Activated naive CD8-positive, alpha-beta T cell treated with anti-CD3 and anti-CD28 coated beads, Interleukin-2, amount 10 ng/mL, durations not matched to agents 7 days and 5 days (primary cell): ENCODE measurements at places on chromosomes 11 and 22. TPM values are rescaled to one million over a fixed set of nuclear protein-coding genes. Genes with fewer than 3 reads are reported as not detected.

The ATP5MG gene
- total RNA-seq = 202 TPM

The IGSF22 gene
- total RNA-seq = 2.5 TPM

The DKK3 gene
- total RNA-seq = 8.1 TPM

The TSPAN32 gene
- 52.3 TPM for total RNA-seq

The CDC42BPG gene
- 3.4 TPM for total RNA-seq

The POLDIP3 gene
- total RNA-seq = 86.0 TPM

The FXYD6 gene
- not detected for total RNA-seq

The SYT7 gene
- total RNA-seq = not detected

GRCh38 chr11:120651836-120652235 lies 140.3 kb downstream of the GRIK4 start:
- H3K27me3 ChIP-seq = peaks cover 4% of the 10 kb centered on the region
- no peaks in the 10 kb centered on the region for H3K4me1 ChIP-seq
- no peak for DNase-seq
- no peak overlapping the region for H3K4me3 ChIP-seq

GRCh38 chr11:96361778-96362177 lies 18.8 kb upstream of the MAML2 start:
- H3K36me3 ChIP-seq = peaks cover 25% of the 10 kb centered on the region
- no peak overlapping the region for H3K4me3 ChIP-seq
- H3K27ac ChIP-seq = no peak overlapping the region

DNA sequence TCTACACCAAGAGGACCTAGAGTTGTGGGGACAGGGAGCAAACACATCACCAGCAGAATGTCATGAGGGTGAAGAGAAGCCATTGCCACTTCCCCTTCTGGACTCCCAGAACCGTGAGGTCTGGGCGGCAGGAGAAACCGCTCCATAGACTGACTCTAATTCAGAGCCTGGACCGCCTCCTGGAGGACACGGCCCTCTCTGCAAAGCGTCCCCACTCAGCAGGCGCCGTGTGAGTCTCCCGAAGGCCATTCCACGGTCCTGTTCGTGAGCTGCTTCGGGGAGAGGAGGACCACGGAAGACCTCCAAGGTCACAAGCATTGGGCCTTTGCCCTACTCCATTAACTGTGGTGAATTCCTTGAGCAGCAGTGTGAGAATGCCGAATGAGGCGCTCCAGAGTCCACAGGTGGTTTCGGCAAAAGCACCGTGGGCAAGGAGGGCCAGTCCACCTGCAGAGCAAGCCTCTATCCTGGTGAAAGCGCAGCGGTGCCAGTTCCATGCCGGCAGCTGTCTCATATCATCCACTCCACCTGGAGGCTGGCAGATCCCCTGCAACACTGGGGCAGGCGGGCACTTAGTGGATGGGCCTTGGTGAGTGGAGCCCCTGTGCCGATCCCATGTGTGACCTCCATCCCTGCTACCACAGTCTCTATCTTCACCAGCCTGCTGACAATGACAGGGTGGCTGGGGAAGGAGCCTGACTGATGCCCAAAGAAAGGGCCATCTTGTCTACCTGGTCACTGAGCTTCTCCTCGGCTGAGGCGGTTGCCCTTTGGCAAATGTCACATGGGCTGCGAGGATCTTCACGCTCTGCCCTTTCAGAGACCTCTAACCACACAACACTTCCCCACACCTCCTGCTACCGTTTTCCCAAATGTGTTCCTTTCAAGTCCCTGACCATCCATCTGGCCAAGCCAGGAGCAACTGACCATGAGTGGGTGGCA lies 7.5 kb downstream of the C11orf21 start:
- peaks cover 9% of the 10 kb centered on the region for H3K36me3 ChIP-seq
- no peak for DNase-seq
- no peak overlapping the region for H3K4me3 ChIP-seq
- H3K27ac ChIP-seq = no peak overlapping the region
- peaks cover 15% of the 10 kb centered on the region for H3K4me1 ChIP-seq
- H3K27me3 ChIP-seq = peaks cover 5% of the 10 kb centered on the region

DNA sequence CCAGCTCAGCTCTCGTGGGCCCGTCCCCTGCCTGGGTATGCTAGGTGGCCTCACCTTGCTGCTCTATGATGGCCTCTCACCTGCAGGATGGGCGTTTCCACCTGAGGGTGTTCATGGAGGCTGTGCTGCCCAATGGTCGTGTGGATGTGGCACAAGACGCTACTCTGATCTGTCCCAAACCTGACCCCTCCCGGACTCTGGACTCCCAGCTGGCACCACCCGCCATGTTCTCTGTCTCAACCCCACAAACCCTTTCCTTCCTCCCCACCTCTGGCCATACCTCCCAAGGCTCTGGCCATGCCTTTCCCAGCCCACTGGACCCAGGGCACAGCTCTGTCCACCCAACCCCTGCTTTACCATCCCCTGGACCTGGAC lies 2.1 kb downstream of the ZP1 start:
- peaks cover 66% of the 10 kb centered on the region for H3K4me1 ChIP-seq
- no peak for DNase-seq
- peak overlapping the region; percentile 28 for H3K27ac ChIP-seq

DNA sequence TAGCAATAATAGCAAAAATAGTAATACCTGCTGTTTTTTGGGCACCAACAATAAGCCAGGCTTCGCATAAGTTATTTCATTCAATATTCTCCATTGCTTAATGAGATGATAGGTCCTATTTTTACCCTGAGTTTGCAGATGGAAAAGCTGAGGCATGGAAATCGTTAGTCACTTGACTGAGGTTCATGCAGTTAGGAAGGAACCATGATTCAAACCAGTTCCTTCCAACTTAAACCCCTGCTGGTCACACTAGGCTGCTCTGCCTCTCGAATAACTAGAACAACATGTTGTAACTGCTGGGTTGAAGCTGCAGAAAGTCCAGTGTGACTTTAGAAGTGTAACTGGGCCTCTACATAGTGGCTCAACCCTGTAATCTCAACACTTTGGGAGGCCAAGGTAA lies 69.3 kb downstream of the SEZ6L start:
- peaks cover 6% of the 10 kb centered on the region for H3K27me3 ChIP-seq
- H3K4me3 ChIP-seq = no peak overlapping the region
- H3K36me3 ChIP-seq = no peaks in the 10 kb centered on the region
- no peaks in the 10 kb centered on the region for H3K4me1 ChIP-seq

- H3K4me1 ChIP-seq = no peaks in the 10 kb centered on the region
- H3K27me3 ChIP-seq = peaks cover 20% of the 10 kb centered on the region
- no peaks in the 10 kb centered on the region for H3K36me3 ChIP-seq
Measured at GRCh38 chr11:119888119-119888518, 159.1 kb upstream of the NECTIN1 start.

DNA sequence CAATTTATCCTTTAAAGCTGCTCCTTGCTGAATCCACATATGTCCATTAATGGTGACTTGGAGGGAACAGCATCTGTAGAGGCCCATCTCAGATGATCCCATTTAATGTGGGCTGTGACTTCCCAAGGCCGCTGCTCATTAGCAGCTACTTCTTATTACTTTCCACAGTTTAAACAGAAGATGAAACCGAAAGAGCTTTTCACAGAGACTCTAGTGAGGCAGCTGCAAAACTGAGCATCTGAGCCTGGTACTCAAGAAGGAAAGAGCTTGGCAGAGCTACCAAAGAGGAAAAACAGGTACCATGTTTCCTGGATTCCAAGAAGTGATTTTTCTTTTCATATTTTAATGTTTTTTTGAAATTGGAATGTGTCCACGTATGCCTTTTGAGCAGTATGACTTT lies 110.5 kb upstream of the NARS2 start:
- DNase-seq = no peak
- no peak overlapping the region for H3K4me3 ChIP-seq
- no peak overlapping the region for H3K27ac ChIP-seq
- peaks cover 4% of the 10 kb centered on the region for H3K27me3 ChIP-seq
- H3K4me1 ChIP-seq = no peaks in the 10 kb centered on the region
- H3K36me3 ChIP-seq = no peaks in the 10 kb centered on the region

GRCh38 chr11:12585861-12586260 lies 88.4 kb upstream of the TEAD1 start:
- DNase-seq = no peak
- H3K4me1 ChIP-seq = no peaks in the 10 kb centered on the region
- peaks cover 18% of the 10 kb centered on the region for H3K27me3 ChIP-seq
- H3K36me3 ChIP-seq = no peaks in the 10 kb centered on the region
- no peak overlapping the region for H3K4me3 ChIP-seq

DNA sequence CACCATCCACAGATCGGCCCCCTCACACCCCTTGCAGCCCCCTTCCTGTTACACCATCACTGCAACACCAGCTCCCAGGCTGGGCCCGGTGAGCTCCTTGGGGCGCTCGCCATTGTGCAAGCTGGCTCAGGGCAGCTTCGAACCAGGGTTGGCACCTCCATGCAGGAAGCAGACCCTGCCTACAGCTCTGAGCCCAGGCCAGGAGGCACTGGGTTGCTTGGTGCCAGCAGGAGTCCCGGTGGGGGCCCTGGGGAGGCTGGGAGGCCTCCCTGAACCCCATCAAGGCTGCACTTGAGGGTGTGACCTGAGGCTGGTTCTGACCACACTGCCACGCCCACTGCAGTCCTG lies 417.1 kb downstream of the CTTN start:
- H3K4me3 ChIP-seq = no peak overlapping the region
- no peak overlapping the region for H3K27ac ChIP-seq
- no peaks in the 10 kb centered on the region for H3K27me3 ChIP-seq
- H3K36me3 ChIP-seq = no peaks in the 10 kb centered on the region
- DNase-seq = no peak

DNA sequence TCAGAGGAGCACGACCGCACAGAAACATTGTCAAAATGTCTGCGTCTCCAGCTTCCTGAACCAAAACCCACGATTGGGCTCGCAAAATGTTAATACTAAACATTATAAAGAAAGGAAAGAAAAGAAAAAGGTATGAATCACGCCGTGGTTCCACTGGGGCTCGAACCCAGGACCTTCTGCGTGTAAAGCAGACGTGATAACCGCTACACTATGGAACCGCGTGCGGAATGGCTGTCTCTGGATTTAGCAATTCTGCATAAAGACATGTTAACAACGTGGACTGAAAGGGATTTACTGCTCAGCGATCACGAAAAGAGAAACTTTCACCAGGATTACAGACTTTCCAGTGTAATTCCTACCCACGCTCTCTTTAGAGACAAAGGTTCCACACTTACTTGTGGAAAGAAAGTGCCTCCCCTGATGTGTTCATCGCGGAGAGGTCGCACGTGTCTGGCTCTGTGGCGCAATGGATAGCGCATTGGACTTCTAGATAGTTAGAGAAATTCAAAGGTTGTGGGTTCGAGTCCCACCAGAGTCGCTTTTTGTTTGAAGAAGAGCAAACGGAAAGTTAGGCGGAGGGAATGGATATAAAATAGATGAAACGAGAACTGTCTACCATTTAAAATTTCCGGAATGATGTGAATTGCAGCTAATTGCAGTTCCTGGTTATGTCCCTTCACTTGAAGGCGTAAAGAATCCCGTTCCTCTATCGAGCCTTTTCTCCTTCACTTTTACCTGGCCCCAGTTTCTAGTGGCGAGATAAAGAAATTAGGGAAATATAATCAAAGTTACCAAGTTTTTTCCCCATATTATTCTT lies 39.7 kb downstream of the OR4D9 start:
- peak; percentile 72 for DNase-seq
- peaks cover 11% of the 10 kb centered on the region for H3K27me3 ChIP-seq
- H3K36me3 ChIP-seq = no peaks in the 10 kb centered on the region
- H3K4me1 ChIP-seq = peaks cover 24% of the 10 kb centered on the region
- H3K4me3 ChIP-seq = peak overlapping the region; percentile 86
- H3K27ac ChIP-seq = peak overlapping the region; percentile 82

- peaks cover 14% of the 10 kb centered on the region for H3K27me3 ChIP-seq
- no peaks in the 10 kb centered on the region for H3K36me3 ChIP-seq
- no peaks in the 10 kb centered on the region for H3K4me1 ChIP-seq
Measured at GRCh38 chr11:44798607-44798972, 71.8 kb downstream of the TSPAN18 start.

DNA sequence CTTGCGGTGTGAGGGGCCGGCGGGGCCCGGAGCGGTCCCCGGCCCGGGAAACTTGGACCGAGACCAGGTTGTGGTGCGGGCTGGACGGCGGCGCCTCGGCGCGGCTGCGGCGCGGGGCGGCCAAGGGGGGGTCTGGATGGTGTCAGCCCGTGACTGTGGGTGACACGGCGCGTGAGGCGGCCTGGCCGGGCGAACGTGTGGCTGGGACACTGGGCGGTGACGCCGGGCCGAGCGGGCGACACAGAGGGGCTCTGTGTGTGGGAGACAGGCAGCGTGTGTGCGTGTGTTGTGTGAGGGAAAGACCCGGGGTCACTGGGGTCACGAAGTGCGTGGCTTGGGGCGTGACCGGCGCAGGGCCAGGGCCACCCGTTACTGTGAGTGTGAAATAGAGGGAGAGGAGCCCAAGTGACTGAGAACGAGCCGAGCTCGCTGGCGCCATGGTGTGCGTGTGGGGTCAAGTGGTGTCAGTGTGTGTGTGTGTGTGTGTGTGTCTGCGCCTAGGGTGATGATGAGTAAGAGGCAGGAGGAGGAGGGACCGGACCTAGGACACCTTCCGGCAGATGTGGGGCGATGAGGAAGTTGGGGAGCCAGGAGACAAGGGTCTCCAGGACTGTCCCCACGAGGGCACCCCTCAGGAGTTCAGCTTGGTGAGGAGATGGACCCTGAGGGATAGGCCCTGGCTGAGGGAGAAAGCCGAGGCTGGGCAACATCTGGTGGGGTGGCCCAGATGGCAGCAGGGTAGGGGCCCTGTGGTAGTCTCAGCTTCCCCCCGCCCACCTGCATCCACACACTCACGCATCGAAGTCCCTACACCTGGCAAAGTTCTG lies 817 bp downstream of the RELT start:
- H3K27me3 ChIP-seq = no peaks in the 10 kb centered on the region
- peaks cover 36% of the 10 kb centered on the region for H3K4me1 ChIP-seq
- H3K4me3 ChIP-seq = peak overlapping the region; percentile 93
- peaks cover 5% of the 10 kb centered on the region for H3K36me3 ChIP-seq

GRCh38 chr22:43085658-43086606 lies 3.3 kb downstream of the TTLL1 start:
- H3K36me3 ChIP-seq = peaks cover 6% of the 10 kb centered on the region
- H3K27ac ChIP-seq = peak overlapping the region; percentile 51
- DNase-seq = no peak
- peaks cover 16% of the 10 kb centered on the region for H3K4me1 ChIP-seq

DNA sequence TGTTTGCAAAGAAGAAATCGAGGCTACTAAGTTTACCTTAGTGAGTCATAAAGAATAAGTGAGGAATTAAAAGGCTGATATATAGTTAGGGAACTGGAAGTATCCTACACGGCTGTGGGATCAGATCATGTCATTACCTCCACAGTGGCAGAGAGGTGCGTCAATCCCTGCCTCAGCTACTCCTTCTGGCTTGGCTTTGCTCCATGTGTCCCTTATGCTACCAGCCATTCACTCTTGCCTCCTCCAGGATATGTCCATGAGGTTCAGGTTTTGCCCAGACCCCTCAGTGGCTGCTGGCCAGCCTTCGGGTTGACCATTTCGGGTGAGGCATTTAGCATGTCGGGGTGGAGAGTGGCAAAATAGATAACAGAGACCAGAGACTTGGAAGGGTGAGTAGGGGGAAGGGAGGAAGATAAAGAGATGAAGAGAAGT lies 153.4 kb downstream of the LDLRAD3 start:
- no peaks in the 10 kb centered on the region for H3K4me1 ChIP-seq
- H3K27ac ChIP-seq = no peak overlapping the region
- no peak for DNase-seq
- peaks cover 13% of the 10 kb centered on the region for H3K27me3 ChIP-seq
- H3K36me3 ChIP-seq = no peaks in the 10 kb centered on the region
